ENCODE measurements at places on chromosomes 4 and X.
A peak's percentile ranks its signal among the peaks of the same experiment; 100 is the strongest.

- DNase-seq, result no peak
Measured at GRCh38 chr4:2794486-2795299, 1.8 kb downstream of the SH3BP2 start.

DNA sequence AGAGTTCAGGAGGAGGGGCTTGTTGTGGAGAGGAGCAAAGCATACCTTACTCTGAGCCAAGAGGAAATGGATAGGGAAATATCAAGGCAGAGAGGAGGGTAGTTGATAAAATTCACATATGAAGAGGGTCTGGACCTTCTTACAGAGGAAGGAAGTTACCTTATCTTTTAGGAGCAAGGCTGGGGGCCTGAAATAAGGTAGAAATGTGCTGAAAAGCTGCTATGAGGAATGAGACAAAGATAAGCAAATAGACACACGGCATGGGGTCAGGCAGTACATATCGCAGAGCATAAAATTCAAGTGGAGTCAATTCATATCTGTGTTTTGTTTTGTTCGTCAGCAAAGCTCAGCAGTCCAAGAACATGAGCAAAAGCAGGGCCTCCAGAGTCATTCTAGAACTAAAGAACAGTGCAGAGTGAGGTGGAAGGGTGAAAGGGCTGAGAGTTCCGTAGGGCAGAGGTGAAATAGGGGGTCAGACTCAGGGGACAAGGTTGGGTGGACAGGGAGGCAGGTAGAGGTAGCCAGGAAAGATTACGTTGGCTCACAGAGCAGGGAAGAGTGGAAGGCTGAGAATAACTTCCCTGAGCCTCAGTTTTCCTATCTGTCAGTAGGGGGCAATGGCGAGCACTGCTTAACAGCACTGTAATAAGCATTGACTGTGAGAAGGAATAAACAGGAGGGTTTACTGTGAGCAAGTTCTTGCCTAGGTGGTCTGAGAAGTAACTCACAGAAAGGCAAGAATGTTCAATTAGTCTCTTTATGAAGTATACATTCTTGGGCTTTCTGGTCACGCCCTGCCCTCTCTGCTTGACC lies 9.2 kb downstream of the VSIG4 start:
- DNase-seq, result peak; percentile 17

- DNase-seq, result no peak
Measured at GRCh38 chrX:29555465-29556091, 659.8 kb upstream of the MAGEB2 start.

GRCh38 chr4:160318567-160319220 lies 1215.8 kb downstream of the RAPGEF2 start:
- no peak for DNase-seq

- DNase-seq, result no peak
Measured at GRCh38 chr4:55574252-55574651, 17.8 kb downstream of the PDCL2 start.

DNA sequence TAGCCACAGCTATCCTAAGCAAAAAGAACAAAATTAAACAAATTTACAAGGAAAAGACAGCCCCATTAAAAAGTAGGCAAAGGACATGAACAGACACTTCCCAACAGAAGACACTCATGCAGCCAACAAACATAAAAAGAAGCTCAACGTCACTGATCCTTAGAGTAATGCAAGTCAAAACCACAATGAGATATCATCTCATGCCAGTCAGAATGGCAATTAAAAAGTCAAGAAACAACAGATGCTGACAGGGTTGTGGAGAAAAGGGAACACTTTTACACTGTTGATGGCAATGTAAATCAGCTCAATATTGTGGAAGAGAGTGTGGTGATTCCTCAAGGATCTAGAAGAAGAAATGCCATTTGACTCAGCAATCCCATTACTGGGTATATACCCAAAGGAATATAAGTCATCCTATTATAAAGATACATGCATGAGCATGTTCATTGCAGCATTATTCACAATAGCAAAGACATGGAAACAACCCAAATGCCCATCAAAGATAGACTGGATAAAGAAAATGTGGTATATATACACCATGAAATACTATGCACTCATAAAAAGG lies 163.0 kb upstream of the TET2 start:
- no peak for DNase-seq

DNA sequence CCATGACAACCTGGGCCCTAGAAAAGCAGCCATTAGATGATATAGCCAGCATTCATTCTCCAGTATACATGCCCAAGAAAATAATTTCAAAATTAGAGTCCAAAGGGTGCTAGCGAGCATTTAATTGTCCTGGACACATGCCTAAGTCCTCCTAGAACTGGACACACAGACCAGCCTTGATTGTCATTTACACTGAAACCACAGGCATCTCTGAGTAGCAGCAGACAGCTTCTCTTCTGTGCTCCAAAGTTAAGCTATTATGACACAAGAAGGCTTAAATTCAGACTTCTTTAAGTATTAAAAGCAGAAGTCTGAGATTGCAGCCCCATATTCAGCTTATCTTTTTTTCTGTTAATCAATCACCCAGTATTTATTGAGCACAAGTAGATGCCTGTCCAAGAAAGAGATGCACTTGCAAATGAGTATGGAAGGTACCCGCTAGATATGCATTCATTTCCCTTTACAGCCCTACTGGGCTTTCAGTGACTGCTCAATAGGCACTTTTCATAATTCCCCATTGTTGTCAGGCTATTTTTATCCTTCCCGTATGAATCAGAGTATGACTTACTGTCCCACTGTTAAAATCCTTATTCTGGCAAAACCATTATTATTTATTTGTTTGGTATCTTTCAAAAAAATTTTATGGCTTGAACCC lies 374.1 kb downstream of the FBXW7 start:
- DNase-seq, result no peak

Measured in activated CD4-positive, alpha-beta T cell treated with anti-CD3 and anti-CD28 coated beads for 4 hours (primary cell).